ENCODE measurements at places on chromosomes 5 and 9.

DNA sequence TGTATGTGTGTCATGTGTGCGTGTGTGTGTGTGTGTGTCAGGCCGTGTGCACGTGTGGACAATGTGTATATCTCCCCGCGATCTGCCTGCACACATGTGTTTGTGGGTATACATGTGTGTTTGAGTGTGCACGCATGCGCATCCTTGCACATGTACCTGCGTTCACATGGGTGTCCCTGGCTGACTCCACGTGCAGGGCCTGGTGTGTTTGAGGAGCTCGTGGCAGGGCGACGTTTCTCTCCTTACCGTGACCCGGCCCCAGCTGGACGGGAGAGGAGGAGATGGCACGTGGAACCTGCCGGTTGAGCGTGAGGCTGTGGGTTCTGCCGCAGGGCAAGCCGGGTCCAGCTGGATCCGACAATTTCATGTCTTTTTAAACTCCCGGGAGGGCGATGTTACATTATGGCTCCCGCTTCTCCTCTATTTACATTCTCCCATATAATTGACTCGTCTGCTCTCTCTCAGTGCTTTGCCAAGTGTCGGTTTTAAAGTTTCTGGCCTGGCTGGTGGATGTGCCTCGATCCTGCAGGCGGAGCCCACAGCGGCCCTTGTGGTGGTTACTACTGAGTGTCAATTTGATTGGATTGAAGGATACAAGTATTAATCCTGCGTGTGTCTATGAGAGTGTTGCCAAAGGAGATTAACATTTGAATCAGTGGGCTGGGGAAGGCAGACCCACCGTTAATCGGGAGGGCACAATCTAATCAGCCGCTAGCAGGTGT, 5.9 kb downstream of the COL5A1 start:
- DNase-seq = no peak

GRCh38 chr9:38699337-38699736, 20.6 kb downstream of the FAM240B start:
- no peak for DNase-seq

- DNase-seq = no peak
These were observed 198.1 kb downstream of the CSNK1G3 start for GRCh38 chr5:123710031-123710430.

- no peak for DNase-seq
These were observed 7.1 kb upstream of the TMEM215 start for GRCh38 chr9:32776201-32776600.

DNA sequence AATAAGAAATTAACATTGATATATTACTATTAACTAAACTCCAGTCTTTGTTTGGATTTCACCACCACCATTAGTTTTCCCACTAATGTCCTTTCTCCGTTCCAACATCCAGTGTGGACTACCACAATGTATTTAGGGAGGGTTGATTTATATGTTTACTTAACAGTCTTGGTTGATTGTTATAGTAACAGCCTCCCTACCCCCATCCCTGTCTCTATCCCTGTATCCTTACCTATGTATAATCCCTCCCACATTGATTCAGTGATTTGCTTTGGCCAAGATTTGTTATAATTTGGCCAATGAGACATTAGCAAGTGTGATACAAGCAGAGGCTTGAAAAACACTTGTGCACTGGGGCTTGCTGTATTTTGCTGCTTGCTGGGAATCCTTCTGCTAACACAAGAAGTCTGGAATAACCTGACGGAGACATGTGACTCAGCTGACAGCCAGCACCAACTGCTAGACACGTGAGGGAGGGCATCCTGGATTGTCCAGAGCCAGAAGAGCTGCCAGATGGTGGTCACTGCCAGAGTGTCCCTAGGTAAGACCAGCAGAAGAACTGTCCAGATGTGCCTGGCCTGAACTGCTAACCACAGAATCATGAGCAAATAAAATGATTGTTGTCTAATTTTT, 51.2 kb upstream of the TCF7 start:
- DNase-seq = no peak

DNA sequence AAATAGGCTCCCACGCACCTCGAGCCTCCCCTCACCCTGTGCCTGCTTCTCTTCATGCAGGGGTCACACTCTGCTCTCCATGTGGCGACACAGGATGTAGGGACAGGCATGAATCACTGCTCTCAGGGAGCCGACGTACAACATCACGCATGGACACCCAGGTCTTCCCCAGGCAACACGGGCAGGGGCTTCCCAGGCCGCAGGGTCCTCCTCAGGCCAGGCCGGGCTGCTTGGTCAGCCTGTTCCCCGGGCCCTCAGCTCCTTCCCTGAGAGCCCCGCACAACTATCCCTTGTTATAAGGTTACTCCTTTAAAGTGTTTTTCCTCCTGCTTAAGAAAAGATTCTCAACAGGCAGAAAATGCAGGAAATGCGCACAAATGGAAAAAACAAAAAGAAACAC, 1.1 kb downstream of the SLC6A18 start:
- no peak for DNase-seq

DNA sequence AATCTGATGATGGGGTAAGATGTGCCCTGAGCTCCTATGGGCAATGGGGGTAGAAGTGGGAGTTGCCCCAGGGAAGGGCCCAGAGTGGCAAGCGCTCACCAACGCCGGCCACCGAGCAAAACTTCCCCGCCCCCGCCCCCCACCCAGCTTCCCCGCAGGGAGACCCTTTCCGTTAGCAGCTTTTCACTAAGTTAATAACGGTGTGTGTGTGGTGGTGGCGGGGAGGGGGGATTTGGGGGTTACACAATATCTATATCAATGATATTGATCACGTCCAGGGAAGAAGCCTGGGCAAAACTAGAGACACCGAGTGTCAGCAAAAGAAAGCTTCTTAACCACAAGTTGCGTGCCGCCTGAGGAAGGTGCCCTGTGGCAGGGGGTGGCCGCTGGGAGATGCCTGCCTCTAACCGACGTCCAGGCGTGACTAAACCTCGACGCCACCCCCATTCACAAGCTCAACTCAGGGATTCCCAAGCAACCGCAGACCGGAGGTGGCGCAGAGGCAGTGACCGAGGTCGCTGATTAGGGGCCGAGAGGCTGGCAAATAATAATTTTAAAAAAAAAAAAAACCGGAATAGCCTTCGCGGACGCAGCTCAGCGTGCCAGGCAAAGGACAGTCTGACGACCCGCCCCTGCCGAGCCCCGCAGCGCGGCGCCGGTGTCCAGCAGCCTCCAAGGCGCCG, 222.6 kb downstream of the MEF2C start:
- no peak for DNase-seq

DNA sequence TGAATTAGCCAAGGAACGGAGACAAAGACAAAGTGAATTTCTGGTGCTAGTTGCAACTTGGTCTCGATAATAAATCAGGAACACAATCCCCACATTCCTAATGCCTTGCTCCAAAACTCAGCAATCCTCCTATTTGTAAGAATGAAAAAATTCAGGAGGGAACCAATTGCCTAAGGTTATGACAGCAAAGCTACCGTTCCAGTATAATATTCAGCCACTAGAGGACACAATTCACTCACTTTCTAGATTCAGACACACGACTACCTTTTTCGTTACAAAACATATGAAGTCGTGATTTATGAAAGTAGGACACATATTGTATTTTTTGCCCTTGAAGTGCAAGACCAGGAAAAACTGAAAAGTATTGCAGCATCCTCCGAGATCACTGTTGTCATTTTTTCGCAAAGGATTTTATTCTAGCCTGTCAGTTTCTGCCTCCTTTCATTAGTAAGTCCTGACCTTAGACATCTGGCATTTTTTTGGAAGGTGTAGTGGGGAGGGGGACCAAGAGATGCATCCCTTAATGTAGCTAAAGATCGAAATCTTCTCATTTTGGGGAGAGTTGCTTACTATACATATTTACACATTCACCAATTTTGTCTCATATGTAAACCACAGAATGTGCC, 133.1 kb downstream of the DOCK8 start:
- peak; percentile 20 for DNase-seq

DNA sequence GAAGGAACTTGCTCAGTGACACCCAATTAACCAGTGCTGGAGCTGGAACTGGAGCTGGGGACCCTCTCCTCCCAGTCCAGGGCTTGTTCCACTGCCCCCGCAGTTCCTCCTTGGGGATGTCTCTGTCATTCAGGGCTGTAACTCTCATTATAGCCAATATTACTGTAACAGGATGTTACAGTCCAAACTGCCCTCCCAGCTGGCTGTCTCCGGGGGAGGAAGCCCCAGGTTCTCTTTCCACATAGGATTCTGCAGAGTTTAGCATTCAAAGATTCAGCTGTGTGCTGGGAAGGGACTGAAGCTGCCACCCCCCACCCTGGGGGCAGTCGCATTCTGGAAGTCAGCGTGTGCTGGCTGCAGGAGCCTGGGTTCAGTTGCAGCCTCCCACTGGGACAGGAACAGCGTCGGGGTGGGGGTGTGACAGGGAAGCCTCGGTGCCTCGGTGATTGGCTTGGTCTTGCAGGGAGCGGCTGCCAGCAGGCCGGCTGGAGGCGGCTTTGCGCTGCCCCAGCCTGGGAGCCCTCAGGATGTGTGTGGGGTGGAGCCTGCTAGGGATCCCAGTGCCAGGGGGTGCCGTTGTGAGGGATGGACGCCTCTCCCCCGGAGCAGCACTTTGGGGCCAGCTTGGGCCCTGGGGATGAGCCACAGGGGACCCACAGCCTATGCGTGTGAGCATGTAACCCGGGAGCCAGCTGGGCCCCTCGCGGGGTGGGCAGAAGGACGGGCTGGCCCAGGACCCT, 101.1 kb downstream of the RGS3 start:
- DNase-seq = peak; percentile 66

GRCh38 chr5:40291338-40291737, 388.4 kb upstream of the PTGER4 start:
- peak; percentile 66 for DNase-seq

GRCh38 chr9:9996259-9996658, 616.5 kb downstream of the PTPRD start:
- DNase-seq = no peak
